ENCODE measurements at places on chromosomes 13 and 19. TPM values are rescaled to one million over a fixed set of nuclear protein-coding genes. Genes with fewer than 3 reads are reported as not detected.

DNA sequence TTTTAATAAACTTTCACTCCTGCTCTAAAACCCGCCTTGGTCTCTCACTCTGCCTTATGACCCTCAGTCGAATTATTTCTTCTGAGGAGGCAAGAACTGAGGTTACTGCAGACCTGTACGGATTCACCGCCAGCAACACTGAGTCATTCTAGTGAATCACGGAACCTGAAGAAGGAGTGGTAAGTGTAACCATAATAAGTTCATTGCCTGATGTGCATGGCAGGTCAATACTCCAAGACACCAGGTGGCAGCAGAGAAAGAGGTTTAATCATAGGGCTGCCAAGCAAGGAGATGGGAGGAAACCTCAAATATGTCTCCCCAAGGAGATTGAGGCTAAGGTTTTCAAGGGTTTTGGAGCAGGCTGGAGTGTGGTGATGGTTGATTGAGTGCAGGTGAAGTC, 204.3 kb upstream of the IPO5 start:
- H3K27ac ChIP-seq = no peak overlapping the region
- H3K4me3 ChIP-seq = no peak overlapping the region
- no peaks in the 10 kb centered on the region for H3K36me3 ChIP-seq
- DNase-seq = peak; percentile 33

DNA sequence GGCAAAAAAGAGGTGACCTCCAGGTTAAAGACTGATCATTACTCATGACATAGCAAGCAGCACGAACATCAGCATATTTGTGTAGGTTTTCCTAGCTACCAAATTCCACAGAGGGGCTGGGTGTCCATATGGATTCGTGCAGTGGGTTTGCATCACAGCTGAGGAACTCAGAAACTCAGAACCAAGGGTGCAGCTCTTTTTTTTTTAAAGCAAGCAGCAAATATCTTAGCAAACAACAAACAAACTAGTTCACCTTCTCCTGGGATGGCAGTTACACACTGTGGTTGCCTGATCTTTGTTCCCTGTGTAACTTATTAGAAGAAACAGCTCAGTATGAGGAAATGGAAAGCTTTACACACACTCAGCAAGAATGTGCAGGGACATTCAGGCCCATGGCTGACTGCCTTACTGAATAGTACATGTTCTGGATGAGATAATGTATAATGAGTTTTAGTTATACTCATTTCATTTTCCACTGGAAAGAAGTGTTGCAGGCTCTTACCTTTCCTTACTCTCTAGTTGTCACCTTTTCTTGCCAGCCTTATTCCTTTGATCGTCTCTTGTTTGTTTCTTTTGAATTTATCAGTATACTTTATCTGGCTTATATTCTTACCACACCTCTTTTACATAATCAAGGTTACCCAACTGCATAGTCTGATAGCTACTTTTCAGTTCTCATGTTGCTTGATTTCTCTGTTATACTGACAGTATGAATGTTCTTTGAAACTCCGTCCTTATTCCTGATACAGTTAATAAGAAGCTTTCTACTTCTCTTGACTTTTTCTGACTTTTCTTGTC, 4.3 kb downstream of the NDFIP2 start:
- peaks cover 71% of the 10 kb centered on the region for H3K4me1 ChIP-seq
- peak overlapping the region; percentile 83 for H3K27ac ChIP-seq
- H3K4me3 ChIP-seq = peak overlapping the region; percentile 83
- peaks cover 3% of the 10 kb centered on the region for H3K27me3 ChIP-seq

DNA sequence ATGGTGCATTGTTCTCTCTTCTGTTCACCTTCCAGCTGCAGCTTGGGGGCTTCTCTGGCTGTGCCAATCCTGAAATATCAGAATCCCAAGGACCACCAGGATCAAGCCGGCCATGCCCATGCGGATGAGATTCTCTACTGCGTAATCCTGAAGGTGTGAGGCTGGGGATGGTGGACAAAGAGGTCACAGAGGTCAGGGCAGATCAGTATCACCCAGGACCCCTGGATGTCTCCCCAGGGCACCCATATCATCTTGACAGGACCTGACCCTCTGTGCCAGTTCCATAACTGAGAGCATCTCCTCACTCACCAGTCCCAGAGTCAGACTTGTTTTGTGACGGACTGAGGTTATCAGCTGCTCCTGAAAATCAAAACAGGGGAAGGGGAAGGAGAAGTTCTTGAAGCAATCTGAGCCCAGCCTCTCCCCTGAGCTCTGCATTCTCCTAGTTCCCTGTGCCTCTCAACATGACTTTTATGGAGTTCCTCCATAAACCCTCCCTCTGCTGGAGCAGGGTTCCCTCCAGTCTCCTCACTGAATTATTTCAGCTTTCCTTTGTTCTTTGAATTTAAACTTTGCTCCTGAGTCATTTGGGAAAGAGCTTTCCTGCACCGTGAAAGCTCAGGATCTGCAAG, 5.5 kb downstream of the LILRA5 start:
- H3K4me1 ChIP-seq = peaks cover 13% of the 10 kb centered on the region
- H3K27me3 ChIP-seq = peaks cover 3% of the 10 kb centered on the region
- no peaks in the 10 kb centered on the region for H3K36me3 ChIP-seq

- peaks cover 3% of the 10 kb centered on the region for H3K4me1 ChIP-seq
- H3K27me3 ChIP-seq = peaks cover 26% of the 10 kb centered on the region
- no peak within 1 kb of the TSS for H3K4me3 ChIP-seq
- no peak for DNase-seq
- no peak within 1 kb of the TSS for H3K27ac ChIP-seq
These were observed at the start of gene CKM for GRCh38 chr19:45322744-45323281. Gene CKM (minus strand): TSS chr19:45322875. CDS start chr19:45319713, 3,162 bp downstream.

DNA sequence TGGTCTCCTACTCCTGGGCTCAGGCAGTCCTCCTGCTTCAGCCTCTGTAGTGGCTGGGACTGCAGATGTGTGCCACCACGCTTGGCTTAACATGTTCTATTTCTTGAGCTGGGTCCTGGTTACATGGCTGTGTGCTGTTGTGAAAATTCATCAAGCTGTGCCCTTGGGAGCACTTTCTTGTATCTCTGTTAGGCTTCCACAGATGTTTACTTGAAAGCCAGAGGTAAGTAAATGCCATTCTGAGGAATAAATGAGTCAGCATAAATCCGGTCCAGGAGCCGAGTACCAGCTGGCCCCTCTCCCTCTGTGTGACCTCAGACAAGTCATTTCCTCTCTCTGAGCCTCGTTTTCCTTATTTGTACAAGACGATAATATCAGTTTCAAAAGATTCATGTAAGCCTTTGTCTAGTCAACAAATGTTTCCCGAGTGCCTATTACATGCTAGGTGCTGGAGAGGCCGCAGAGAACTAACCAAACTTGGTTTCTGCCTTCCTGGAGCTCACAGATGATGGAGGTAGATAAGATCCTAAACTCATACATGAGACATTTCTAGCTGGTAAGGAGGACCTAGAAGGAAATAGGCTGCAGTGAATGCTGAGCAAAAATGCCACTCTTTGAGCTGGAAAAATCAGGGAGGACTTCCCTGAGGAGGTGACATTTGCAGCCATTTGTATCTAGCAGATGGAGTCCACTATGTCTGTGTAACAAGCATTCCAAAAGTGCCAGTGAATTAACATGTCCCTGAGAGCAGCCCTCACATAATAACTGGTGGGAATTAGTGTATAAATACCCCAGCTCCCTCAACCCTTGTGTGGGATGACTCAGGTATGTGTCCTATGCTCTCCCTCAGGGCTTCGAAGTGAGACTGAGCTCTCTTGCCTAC, 2.7 kb upstream of the RASAL3 start:
- peak overlapping the region; percentile 90 for H3K27ac ChIP-seq
- peak overlapping the region; percentile 58 for H3K4me3 ChIP-seq
- DNase-seq = peak; percentile 91
- H3K27me3 ChIP-seq = peaks cover 12% of the 10 kb centered on the region
- peaks cover 20% of the 10 kb centered on the region for H3K36me3 ChIP-seq

GRCh38 chr13:30440910-30441703, 18.8 kb downstream of the UBE2L5 start:
- H3K4me3 ChIP-seq = no peak overlapping the region
- peaks cover 16% of the 10 kb centered on the region for H3K27me3 ChIP-seq
- peaks cover 3% of the 10 kb centered on the region for H3K36me3 ChIP-seq
- peaks cover 10% of the 10 kb centered on the region for H3K4me1 ChIP-seq

GRCh38 chr13:41919031-41919740, 41.7 kb downstream of the VWA8 start:
- no peak for DNase-seq
- H3K27ac ChIP-seq = peak overlapping the region; percentile 59
- H3K4me3 ChIP-seq = no peak overlapping the region
- H3K4me1 ChIP-seq = peaks cover 47% of the 10 kb centered on the region
- no peaks in the 10 kb centered on the region for H3K27me3 ChIP-seq

- peaks cover under 1% of the 10 kb centered on the region for H3K27me3 ChIP-seq
- H3K4me1 ChIP-seq = no peaks in the 10 kb centered on the region
- no peak for DNase-seq
- H3K27ac ChIP-seq = no peak overlapping the region
These were observed 62.3 kb downstream of the CEBPG start for GRCh38 chr19:33435706-33436359.

DNA sequence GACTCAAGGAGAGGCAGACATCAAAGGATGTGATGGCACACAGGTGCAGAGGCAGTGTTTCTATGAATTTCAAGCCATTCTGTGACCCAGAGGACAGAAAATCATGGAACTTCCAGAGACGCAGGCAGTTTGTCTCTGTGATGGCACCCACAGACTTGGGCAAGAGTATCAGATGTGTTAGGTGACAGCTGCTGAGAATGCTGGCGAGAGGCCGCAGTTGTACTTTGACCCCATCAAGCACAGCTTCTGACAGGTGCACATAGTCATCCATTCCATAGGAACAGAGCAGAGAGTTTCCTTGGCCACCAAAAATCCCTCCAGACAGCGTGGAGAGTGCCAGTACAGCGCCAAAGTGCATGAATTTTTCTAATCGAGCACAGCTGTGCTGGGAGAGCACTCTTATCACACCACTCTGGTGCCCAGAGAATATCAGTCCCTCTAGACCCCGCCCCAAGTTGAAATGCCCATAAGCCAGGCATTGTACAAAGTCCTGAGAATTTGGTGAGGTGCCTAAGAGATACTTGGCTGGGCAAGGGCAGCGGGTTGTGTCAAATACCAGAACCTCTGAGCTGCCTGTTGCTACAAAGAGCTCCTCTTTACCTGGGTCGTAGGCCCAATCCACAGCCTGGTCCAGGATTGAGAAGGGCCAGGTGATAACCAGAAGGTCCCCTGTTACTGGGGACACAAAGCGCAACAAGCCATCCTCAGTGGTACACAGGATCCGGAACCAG, 12.4 kb downstream of the WDR87 start:
- peaks cover 3% of the 10 kb centered on the region for H3K4me1 ChIP-seq
- DNase-seq = no peak
- no peaks in the 10 kb centered on the region for H3K27me3 ChIP-seq
- H3K4me3 ChIP-seq = no peak overlapping the region
- no peaks in the 10 kb centered on the region for H3K36me3 ChIP-seq

DNA sequence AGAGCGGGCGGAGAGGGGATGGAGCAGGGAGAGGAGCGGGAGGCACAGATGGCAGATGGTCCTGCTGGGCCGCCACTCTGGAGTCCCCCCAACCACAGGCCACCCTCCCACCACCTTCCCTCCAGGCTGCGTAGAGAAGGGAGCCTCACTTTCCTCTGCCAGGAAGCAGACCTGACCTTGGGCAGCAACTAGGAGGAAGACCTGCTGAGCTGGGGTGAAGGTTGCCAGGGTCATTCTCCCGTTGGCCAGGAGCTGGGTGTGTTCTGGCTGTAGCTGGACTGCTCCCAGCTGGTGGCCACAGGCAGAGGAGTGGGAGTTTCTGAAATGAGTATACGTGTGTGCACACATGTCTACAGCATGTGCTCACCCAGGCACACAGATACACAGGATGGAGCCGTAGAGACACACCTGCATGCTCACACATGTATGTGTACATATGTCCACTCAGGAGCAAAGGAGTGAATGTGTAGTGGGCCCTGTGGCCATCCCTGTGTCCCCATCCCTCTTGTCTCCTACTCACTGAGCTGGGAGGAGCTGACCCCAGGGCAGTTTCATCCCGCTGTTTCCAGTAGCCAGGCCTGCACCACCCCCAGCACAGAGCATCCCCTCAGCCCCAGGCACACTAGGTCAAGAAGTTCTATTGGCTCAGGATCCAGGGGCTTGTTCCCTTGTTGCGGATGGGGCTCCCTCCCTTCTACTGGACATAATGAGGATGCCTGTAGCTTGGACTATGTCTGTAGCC, 53.0 kb downstream of the CHST8 start:
- DNase-seq = no peak
- no peaks in the 10 kb centered on the region for H3K27me3 ChIP-seq
- H3K4me3 ChIP-seq = no peak overlapping the region
- no peak overlapping the region for H3K27ac ChIP-seq

NLRP11 gene
- total RNA-seq = not detected

ODAD3 gene
- 0.24 TPM for total RNA-seq

SLITRK5 gene
- not detected for total RNA-seq

NECTIN2 gene
- 0.44 TPM for total RNA-seq

ZNF709 gene
- 1.5 TPM for total RNA-seq
